ENCODE measurements at places on chromosomes 7 and 10.

DNA sequence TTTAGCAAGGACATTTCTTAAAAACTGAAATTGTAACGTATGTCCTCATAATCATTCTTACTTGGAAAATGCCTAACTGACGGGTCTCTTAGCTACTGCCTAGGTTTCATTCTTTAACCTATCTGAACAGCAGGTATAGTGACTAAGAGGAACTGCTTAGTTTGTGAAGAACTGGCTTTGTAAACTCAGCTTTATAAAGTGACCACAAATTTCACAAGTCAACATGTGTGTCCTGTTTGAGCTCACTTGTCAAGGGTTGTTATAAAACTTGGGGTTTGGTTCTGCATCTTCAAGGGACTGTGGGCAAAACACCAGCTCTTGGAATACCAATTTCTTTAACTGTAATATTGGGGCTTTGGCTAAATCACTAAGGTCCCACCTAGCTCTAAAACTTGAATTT is 32.2 kb downstream of the MRPS33 start:
- no peaks in the 10 kb centered on the region for H3K27me3 ChIP-seq
- H3K4me3 ChIP-seq, result no peak overlapping the region
- DNase-seq, result no peak
- H3K36me3 ChIP-seq, result no peaks in the 10 kb centered on the region
- no peak overlapping the region for H3K27ac ChIP-seq
- no peaks in the 10 kb centered on the region for H3K4me1 ChIP-seq

DNA sequence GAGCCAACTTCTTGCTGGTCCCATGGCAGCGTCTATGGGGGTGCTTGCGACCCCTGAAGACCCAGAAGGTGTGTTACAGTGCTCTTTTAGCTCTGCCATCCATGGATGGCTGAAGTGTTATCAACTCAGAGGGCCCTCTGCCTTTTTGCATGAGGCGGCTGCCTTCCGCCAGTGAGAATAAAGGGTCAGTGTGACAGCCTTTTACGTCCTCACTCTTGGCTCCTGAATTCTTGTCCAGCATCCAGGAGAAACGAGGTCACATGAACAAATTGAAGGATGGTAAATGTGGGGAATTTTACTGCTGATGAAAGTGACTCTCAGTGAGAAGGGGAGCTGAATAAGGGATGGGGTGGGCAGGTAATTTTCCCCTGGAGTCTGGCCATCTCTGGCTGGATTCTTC is 24.1 kb downstream of the SSMEM1 start:
- H3K36me3 ChIP-seq, result no peaks in the 10 kb centered on the region
- DNase-seq, result no peak
- H3K27me3 ChIP-seq, result no peaks in the 10 kb centered on the region
- no peak overlapping the region for H3K4me3 ChIP-seq
- no peak overlapping the region for H3K27ac ChIP-seq

GRCh38 chr7:151228024-151228866 is 1.2 kb upstream of the ABCF2 start:
- no peaks in the 10 kb centered on the region for H3K27me3 ChIP-seq
- peak overlapping the region; percentile 71 for H3K27ac ChIP-seq
- DNase-seq, result no peak
- peak overlapping the region; percentile 90 for H3K4me3 ChIP-seq
- peaks cover 31% of the 10 kb centered on the region for H3K4me1 ChIP-seq
- peaks cover 16% of the 10 kb centered on the region for H3K36me3 ChIP-seq

DNA sequence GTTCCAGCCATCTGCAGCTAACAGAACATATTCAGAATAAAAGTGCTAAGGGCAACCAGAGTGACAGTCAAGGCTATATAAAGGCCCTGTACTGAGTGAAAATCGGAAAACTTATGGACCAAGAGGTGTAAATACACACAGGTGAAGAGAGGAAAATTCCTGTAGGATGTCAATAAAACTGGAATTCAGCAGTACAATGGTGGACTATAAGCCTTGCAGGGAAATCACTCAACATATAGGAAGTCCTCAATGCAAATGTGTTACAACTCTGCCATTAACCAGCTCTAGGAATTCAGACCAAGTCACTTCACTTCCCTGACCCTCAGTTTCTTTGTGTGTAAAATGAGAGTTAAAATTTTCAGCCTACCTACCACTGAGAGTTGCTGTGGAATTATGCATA is 7.7 kb downstream of the USP6NL start:
- DNase-seq, result no peak
- no peaks in the 10 kb centered on the region for H3K36me3 ChIP-seq
- H3K27ac ChIP-seq, result no peak overlapping the region
- no peaks in the 10 kb centered on the region for H3K4me1 ChIP-seq

- no peak overlapping the region for H3K4me3 ChIP-seq
- DNase-seq, result no peak
- H3K4me1 ChIP-seq, result peaks cover 15% of the 10 kb centered on the region
- no peaks in the 10 kb centered on the region for H3K27me3 ChIP-seq
Observed at GRCh38 chr10:96695366-96695765, 24.9 kb downstream of the PIK3AP1 start.

- peak; percentile 30 for DNase-seq
- no peak overlapping the region for H3K4me3 ChIP-seq
- no peaks in the 10 kb centered on the region for H3K27me3 ChIP-seq
- H3K36me3 ChIP-seq, result no peaks in the 10 kb centered on the region
- peaks cover 15% of the 10 kb centered on the region for H3K4me1 ChIP-seq
- peak overlapping the region; percentile 75 for H3K27ac ChIP-seq
Observed at GRCh38 chr10:69684020-69684980, 54.3 kb downstream of the FAM241B start.

GRCh38 chr10:3173171-3173878 is 743 bp upstream of the PITRM1 start:
- peak overlapping the region; percentile 81 for H3K4me3 ChIP-seq
- H3K4me1 ChIP-seq, result peaks cover 20% of the 10 kb centered on the region
- peaks cover 17% of the 10 kb centered on the region for H3K36me3 ChIP-seq

- H3K4me1 ChIP-seq, result peaks cover 15% of the 10 kb centered on the region
- DNase-seq, result no peak
- no peak overlapping the region for H3K4me3 ChIP-seq
Observed at GRCh38 chr10:23693925-23694324, 255.1 kb downstream of the OTUD1 start.

GRCh38 chr10:112785089-112785488 is 165.0 kb upstream of the TCF7L2 start:
- no peak for DNase-seq
- H3K36me3 ChIP-seq, result no peaks in the 10 kb centered on the region
- no peak overlapping the region for H3K4me3 ChIP-seq
- no peak overlapping the region for H3K27ac ChIP-seq
- H3K4me1 ChIP-seq, result peaks cover 4% of the 10 kb centered on the region
- H3K27me3 ChIP-seq, result no peaks in the 10 kb centered on the region

GRCh38 chr7:110719741-110720140 is 371.2 kb upstream of the LRRN3 start:
- no peak overlapping the region for H3K4me3 ChIP-seq
- no peaks in the 10 kb centered on the region for H3K27me3 ChIP-seq
- no peaks in the 10 kb centered on the region for H3K4me1 ChIP-seq
- H3K36me3 ChIP-seq, result no peaks in the 10 kb centered on the region
- no peak for DNase-seq

DNA sequence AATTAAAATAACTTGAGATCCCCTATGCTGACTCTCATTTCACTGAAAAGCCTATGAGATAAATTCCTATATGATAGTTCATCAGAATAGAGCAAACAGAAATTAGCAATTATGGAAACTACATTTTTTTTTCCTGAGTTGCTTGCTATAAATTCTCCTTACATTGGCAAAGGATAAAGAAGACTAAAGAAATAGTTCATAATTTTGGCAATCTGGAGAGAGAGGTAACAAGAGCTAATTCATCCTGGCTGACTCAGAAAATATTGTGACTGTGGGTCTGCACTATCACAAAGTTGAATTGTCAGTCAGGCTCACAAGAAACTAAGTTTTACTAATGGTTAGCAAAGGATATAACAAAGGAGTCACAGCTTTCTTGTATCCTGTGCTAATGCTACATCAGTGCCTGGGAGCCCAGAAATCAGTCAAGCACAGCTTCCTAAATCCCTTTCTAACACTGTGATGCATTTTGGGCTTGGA is 483.0 kb downstream of the MAGI2 start:
- H3K4me3 ChIP-seq, result no peak overlapping the region
- H3K27ac ChIP-seq, result no peak overlapping the region
- H3K4me1 ChIP-seq, result no peaks in the 10 kb centered on the region
- no peak for DNase-seq
- H3K36me3 ChIP-seq, result no peaks in the 10 kb centered on the region
- no peaks in the 10 kb centered on the region for H3K27me3 ChIP-seq

- no peaks in the 10 kb centered on the region for H3K4me1 ChIP-seq
- no peak overlapping the region for H3K4me3 ChIP-seq
- no peak overlapping the region for H3K27ac ChIP-seq
- no peak for DNase-seq
Observed at GRCh38 chr10:86191166-86191565, 175.4 kb downstream of the GRID1 start.

DNA sequence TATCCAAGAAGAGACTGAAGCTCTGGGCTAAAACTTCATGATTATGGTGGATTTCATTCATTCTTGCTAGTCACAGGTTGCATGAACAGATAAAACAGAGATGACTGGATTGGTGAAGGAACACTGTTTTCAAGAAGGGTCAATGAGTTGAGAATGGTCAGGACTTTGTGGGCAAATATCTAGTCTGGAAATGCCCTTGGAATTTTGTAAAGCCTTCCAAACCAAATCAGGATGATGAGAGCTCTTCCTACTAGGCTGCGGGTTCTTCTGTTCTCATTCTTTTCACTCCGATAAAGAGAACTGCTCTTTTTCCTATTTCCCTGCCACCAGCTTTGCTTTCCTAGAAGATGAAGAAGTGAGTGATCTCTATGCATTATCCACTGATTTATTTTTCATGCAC is 171.4 kb downstream of the ARID5B start:
- H3K27ac ChIP-seq, result no peak overlapping the region
- H3K36me3 ChIP-seq, result peaks cover 16% of the 10 kb centered on the region
- H3K27me3 ChIP-seq, result no peaks in the 10 kb centered on the region
- DNase-seq, result no peak
- H3K4me3 ChIP-seq, result peak overlapping the region; percentile 4
- peaks cover 97% of the 10 kb centered on the region for H3K4me1 ChIP-seq

GRCh38 chr10:93181271-93182048 is 107.8 kb downstream of the CYP26A1 start:
- no peak overlapping the region for H3K4me3 ChIP-seq

DNA sequence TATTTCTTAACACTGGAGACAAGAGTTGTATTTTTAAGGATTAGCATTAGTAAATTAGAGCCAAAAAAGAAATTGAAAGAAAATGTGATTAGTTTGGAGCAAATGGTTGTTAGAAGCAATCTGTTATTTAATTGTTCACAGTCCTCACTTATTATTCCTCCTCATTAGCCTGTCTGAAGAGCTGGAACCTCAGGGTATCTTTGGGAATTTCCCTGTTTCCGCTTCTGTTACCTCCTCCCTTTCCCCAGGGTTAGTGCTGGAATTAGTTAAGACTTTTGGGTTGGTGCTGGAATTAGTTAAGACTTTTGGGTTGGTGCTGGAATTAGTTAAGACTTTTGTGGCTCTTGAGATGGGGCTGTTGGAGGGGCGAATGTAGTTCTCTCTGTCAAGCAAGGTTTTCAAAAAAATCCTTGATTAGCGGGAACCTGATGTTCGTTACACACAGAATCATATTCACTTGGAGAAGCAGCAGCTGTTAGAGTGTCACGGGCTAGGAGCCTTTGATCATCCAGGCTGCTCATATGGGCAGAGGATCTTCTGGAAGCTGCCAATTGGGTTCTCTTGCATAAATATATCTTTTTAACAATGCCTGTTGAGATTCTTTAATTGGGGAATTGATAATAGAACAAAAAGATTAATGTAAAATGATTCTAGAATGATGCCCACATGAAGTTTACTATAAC is 251.0 kb upstream of the NPSR1 start:
- H3K27me3 ChIP-seq, result no peaks in the 10 kb centered on the region
- no peak for DNase-seq
- H3K4me1 ChIP-seq, result no peaks in the 10 kb centered on the region

DNA sequence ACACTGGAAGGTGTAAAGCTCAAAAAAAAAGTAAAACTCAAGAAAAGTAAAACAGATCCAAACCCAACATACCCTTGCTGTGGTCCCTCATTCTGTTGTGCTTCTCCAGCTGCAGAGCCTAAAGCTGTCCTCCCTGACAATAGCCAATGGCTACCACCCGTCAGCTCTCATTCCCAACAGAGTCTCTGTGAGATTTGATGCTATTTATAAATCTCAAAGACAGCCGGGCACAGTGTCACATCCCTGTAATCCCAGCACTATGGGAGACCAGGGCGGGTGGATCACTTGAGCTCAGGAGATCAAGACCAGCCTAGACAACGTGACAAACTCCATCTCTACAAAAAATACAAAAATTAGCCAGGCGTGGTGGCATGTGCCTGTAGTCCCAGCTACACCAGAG is 116.0 kb downstream of the KMT2E start:
- no peak for DNase-seq
- H3K27ac ChIP-seq, result no peak overlapping the region
- no peaks in the 10 kb centered on the region for H3K4me1 ChIP-seq
- no peak overlapping the region for H3K4me3 ChIP-seq
- H3K36me3 ChIP-seq, result peaks cover 13% of the 10 kb centered on the region

Data from thoracic aorta (tissue), 2 donors.